H7 (cell line): ENCODE measurements at places on chromosomes 16 and 17. TPM values are rescaled to one million over a fixed set of nuclear protein-coding genes. Genes with fewer than 3 reads are reported as not detected.
A peak's percentile ranks its signal among the peaks of the same experiment; 100 is the strongest.

DNA sequence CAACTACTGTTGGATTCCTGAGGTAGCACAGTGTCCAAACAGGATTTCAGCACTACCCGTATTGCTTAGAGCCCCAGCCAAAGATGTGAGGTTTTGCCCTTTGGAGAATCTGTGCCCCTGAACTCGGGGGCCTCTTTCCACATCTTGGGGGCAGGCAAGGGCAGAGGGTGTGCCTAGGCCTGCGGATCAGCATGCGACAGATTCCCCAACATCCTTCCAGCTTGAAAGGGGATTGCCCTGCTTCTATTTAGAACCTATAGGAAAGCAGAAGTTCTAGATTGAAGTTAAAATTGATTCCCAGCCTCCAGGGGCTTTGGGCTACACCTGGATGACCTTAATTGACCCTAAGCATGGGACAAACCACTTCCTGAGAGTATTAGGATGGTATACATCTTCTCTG is 19.6 kb downstream of the NOD2 start:
- no peak for DNase-seq

GRCh38 chr17:58156839-58157803 is 8.9 kb downstream of the OR4D1 start:
- peak; percentile 85 for DNase-seq

DNA sequence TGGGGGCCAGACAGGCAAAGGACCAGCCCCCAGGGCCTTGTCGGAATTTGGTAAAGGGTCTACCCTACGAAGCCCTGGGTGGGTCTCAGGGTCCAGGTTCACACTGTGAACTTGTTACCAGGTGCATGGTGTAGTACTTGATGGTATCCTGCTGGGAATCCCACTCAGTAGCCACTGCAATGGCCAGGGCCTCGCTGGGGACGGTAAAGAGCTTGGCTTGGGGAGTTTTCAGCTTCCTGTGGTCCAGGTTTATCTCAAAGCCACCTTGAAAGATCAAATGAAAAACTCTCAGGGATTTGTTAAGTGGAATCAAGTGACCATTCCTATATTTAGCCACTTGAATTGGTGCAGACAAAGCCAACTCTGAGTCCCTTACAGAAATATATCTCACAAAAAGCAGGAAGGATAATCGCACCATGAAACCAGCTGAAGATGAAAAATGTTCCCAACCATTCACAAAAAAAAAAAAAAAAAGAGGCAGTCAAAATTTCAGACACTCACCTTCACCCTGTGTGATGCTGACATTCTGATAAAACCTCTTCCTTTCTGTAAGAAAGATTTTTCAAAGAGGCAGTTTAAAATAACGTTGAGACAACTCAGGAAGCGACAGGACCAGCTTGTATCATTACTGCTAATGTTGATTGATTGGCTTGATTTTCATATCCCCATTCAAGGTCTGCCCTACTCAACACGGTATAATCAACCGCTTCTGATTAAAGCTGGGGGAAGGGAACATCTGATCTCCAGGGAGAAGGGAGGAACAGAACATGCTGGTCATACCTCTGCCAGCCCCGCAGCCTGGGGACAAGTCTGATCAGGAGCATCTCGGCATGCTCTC is 10.6 kb downstream of the ATPAF2 start:
- no peak for DNase-seq

DNA sequence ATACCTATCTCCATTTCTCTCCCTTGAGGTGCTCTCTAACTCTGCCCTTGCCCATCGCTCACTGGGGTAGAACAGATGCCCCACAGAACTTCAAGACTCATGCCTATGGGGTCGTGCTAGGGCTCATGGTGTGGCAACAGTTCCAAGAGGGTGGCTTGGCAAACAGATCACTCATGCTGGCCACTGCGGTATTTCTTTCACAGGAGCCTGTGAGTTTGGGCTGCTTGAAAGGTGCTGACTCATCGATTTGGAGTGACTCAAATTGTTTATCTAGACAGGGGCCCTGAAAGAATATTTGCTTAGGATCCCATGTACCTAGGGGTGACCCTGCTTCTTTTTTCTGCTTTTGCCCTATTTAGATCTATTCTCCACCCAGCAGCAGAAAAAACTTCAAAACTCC is 69.9 kb downstream of the IRX5 start:
- DNase-seq = no peak

- DNase-seq = no peak
Measured at GRCh38 chr16:63241497-63242028, 1205.3 kb upstream of the CDH8 start.

CAMTA2 gene
- 1.6 and 3.8 TPM in 2 replicates for total RNA-seq
